ENCODE measurements at places on chromosomes 5 and 9. TPM values are rescaled to one million over a fixed set of nuclear protein-coding genes. Genes with fewer than 3 reads are reported as not detected.

PCDHGA7 gene
- total RNA-seq: 0.11 TPM

GOLM1 gene
- 91.9 TPM for total RNA-seq

SMC2 gene
- 11.7 TPM for total RNA-seq

CCNO gene
- 0.34 TPM for total RNA-seq

IL13 gene
- total RNA-seq: not detected

DNA sequence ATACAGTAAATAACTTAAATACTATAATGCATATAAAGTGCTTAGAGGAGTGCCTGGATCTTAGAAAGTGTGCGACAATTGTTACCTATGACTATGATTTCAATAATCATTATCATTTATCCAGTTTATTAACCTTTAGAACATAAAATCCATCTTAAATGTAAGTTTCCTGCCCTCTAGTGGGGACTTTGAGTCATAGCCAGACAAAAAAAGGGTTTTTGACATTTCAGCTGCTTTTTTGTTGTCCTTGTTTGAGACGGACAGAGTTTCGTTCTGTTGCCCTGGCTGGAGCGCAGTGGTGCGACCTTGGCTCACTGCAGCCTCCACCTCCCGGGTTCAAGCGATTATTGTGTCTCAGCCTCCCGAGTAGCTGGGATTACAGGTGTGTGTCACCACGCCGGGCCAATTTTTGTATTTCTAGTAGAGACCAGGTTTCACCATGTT lies 9.7 kb upstream of the C9orf152 start:
- H3K4me1 ChIP-seq: peaks cover 3% of the 10 kb centered on the region
- H3K4me3 ChIP-seq: no peak overlapping the region
- H3K27me3 ChIP-seq: peaks cover 30% of the 10 kb centered on the region
- DNase-seq: no peak
- no peaks in the 10 kb centered on the region for H3K36me3 ChIP-seq
- H3K27ac ChIP-seq: no peak overlapping the region

GRCh38 chr9:119736491-119737454 lies 367.5 kb upstream of the BRINP1 start:
- H3K4me1 ChIP-seq: no peaks in the 10 kb centered on the region
- no peak for DNase-seq
- H3K4me3 ChIP-seq: no peak overlapping the region

DNA sequence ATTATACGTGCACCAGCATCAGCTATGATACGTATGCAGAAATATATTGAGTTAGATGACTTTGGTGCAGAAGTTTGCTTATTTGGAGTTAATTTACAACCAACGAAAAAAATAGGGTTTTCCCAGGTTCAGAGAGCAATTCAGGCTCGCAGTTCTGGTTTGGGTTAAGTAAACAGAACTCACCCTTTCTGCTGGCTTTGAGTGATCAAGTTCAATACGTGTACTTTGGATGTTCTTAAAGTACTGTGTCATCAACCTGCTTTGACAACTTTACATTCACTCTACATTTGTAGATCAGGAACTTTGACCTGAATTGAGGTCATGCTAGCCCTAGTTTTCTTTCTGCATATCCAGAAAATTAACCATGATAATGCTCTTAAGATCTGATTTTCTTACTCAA lies 40.7 kb downstream of the ACOT12 start:
- H3K27me3 ChIP-seq: peaks cover 10% of the 10 kb centered on the region
- no peak for DNase-seq
- H3K27ac ChIP-seq: no peak overlapping the region
- no peaks in the 10 kb centered on the region for H3K4me1 ChIP-seq
- H3K4me3 ChIP-seq: no peak overlapping the region

- H3K36me3 ChIP-seq: no peaks in the 10 kb centered on the region
- H3K4me1 ChIP-seq: peaks cover 32% of the 10 kb centered on the region
- H3K27ac ChIP-seq: peak overlapping the region; percentile 10
- peak overlapping the region; percentile 68 for H3K4me3 ChIP-seq
These were observed 30.7 kb upstream of the PSD2 start for GRCh38 chr5:139764886-139765408.

Data from osteocyte (in vitro differentiated cells).